ENCODE measurements at places on chromosomes 11 and 22.

- DNase-seq, result no peak
Observed at GRCh38 chr11:63713766-63714165, 32.5 kb downstream of the RTN3 start.

DNA sequence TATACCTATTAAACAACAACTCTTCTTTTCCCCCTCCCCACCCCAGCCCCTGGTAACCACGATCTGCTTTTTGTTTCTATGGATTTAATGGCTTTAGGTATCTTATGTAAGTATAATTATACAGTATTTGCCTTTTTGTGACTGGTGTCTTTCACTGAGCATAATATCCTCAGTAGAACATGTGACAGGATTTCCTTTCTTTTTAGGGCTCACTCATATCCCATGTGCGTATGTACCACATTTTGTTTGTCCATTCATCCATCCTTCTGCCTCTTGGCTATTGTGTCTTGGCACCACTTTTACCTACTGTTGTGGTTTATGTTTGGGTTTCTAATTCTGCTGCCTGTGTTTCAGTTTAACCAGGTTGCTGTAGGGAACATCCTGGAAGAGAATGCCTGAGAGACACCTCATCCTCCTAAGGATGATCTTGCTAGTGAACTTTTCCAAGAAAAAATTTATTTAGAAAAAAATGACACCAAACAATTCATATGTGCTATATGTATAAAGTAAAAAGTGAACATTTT, 77.6 kb upstream of the SESN3 start:
- DNase-seq, result no peak

DNA sequence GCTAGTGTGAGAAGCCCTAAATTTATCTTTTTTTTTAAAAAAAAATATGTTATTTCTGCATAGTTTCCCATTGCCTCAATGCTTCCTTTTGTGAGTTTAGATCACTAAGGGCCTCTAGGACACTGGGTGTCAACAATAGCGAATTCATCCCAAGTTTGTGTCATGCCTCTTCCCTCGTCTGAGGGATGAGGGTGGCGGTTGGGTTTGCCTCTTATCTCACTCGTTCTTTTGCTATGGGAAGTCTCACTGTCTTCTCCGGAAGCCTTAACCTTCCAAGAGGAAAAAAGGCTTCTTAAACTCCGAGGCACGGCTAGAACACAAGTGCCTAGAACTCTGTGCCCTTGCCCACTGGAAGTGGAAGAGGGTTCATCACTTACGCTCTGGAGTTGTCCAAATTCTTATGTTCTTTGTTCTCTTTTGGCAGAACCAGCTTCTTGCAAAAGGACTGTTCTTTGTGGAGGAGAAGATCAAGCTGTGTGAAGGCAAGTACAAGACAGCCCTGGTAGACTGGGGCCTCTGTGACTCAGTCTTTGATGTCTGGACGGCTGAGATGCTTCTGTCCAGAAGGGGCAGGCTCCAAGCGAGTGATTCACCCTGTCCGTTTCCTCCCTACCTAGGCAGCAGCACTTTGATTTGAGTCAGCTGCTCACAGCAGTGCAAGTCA, 78.5 kb downstream of the TRAF6 start:
- DNase-seq, result no peak

DNA sequence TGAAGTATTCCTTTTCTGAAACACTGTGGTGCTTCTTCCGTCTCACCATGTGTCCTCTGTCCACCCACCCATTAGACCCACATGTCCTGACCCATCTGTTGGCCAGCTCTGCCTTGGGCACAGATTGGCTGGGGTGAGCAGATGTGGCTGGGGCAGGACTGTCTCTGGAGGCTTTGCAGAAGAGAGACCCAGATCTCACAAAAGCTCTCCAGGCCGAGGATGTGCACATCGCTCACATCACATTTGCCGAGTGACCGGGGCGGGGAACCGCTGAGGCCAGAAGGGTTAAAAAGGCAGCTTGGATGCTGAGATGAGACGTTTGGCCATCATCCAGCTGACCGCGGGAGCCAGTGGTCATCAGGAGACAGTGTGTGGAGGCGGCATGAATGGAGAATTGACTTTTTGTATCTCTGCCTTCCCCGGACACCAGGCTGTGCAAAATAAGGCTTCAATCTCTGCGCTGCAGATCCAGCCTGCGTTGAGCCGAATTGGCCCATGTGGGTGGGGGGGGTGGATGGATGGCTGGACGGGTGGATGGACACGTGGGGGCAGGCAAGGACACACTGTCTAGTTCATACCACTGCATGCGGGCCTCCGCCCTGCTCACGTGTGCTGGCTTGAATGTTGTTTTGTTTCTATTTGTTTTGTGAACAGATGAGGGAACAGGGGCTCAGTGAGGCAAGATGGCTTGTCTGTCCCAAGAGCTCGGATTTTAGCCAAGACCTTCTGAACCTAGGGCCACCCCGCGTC, 6.1 kb downstream of the IFITM10 start:
- DNase-seq, result peak; percentile 45

GRCh38 chr11:35583843-35584242, 34.4 kb upstream of the FJX1 start:
- no peak for DNase-seq

DNA sequence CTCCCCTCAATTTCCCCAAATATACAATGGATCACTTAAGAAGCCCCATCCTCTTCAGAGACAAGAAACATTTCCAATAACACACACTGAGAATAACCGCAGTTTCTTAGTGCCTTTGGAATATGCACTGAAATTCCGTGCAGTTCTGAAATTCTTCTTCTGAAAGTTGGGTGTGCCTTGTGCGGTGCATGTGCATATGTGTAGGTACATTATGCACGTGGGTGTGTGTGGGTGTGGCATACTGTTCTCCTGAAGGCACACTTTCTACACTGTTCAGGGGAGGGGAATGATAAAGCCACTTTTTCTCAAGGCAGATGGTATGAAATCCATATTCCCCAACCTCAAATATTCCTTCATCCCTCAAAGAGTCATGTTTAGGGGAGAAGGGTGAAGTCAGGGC, 1.7 kb downstream of the EXPH5 start:
- no peak for DNase-seq

DNA sequence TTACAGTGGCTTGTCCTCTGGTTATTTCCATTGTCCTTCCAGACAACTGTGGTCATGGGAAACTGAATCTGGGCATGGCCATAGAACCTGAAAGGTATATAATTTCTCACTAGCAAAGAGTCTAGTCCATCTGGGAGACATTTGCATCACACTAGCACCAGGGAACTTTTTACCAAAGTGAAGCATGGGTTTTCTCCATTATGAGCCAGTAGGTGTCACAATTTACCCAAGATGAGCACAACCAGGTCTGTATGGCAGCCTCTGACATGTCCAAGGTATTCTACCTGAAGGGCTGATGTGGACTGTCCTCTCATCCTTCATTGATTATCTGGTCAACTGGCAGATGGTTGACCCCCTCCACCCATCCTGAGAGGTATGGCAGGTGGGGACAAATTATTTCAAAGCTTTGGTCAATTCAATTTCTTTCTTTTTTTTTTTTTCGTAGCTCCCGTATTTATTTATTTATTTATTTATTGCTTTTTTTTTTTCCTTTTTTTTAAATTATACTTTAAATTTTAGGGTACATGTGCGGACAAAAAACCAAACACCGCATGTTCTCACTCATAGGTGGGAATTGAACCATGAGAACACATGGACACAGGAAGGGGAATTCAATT, 425.9 kb downstream of the TMEM135 start:
- DNase-seq, result no peak

DNA sequence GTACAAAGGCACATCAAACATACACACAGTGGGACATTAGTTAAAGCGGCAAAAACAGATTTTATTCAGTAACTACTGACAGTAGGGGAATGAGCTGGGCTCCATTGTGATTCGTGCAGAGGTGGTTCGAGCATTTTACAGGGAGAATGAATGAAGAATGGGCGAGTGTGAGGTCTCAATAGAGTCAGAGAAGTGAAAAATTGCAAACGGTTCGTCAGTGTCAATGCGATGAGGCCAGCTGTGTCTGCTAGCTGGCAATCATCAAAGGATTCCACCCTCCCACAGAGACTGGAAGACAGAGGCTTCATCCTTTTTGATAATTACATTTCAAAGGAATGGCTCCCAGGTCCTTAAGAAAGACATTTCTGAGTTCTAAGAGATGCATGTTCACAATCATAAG, 17.4 kb downstream of the OR4D9 start:
- DNase-seq, result no peak

DNA sequence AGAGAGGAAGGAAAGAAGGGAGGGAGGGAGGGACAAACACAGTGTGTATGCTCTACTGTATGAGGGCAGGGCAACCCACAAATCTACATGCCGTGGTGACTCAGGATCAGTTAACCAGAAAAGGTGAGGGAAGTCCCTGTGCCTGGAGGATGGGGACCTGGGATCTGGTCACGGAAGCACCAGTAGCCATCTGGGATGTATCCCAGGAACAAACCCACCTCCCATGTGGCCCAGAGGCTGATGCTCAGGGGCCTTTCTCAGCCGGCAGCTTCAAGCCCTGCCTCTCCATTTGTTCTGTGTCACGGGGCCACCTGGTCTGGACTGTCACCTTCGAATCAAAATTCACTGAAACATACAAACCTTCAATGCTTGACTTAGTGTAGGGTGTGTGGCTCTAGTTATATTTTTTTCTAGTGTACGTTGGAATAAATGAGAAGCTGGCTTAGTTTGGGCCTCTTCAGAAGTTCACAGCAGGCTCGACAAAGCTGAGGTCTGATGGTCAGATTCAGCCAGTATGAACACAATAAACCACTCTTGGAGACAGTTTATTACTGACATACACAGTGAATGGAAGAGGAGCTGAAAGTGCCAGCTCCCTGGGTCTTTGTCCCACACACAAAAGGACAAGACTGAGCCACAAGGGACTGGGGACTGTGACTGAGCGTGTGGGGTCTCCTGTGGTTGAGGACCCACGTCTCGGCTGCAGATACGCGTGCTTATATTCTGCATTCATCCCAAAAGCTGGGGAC, 23.5 kb upstream of the RTL6 start:
- peak; percentile 30 for DNase-seq

DNA sequence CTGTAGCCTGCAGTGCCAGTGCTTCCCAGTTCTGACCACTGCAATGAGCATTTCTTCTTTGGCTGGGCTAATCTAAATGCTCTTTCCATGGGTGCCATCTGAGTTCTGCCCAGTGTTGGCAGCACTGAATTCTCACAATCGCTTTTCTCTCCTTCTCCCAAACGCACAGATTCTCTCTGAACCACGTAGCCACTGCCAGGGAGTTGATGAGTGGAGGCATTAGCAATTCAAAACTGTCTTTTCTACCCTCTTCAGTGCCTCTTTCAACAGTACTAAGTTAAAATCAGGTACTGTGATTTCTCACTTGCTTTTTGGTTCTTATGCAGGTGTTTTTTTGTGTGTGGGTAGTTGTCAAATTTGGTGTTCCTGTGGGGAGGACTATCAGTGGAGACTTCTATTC, 745.0 kb upstream of the ANO5 start:
- DNase-seq, result no peak

DNA sequence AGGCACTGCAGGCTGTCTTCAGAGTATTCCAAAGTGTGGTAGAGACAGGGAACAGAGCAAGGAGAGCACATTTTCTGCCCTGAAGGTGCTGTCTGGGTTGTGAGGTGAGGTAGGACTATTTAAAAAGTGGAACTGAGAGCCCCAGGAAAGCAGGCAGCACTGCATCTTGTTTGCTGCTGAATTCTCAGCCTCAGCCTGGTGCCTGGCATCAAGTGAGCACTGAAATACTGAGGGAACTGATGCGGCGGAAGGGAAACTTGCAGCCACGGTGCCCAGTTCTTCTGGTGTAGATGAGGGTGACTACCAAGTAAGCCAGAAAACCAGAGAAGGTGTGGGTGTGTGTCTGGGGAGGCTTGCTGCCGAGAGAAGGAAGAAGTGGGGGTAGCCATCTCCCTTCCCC, 59.5 kb downstream of the TNRC6B start:
- peak; percentile 62 for DNase-seq

DNA sequence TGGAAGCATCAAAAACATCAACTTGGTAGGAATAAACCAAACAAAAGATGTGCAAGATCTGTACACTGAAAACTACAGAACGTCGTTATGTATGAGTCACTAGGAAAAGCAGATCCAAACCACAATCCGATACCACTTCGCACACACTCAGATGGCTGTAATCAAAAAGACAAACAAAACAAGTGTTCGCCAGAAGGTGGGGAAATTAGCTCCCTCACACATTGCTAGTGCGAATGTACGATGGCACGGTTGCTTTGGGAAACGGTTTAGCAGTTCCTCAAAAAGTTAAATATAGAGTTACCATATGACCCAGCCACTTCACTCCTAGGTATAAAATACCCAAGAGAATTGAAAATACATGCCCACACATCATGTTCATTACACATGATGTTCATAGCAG, 14.8 kb upstream of the CARD10 start:
- DNase-seq, result no peak

- DNase-seq, result no peak
Observed at GRCh38 chr11:1083621-1084551, 9.2 kb downstream of the MUC2 start.

- no peak for DNase-seq
Observed at GRCh38 chr11:17238377-17238776, 30.6 kb upstream of the PIK3C2A start.

- no peak for DNase-seq
Observed at GRCh38 chr22:24519496-24519895, 24.4 kb downstream of the UPB1 start.

GRCh38 chr22:22180738-22181285, 63.8 kb upstream of the VPREB1 start:
- no peak for DNase-seq

- no peak for DNase-seq
Observed at GRCh38 chr22:37454857-37455686, 27.8 kb upstream of the ELFN2 start.

DNA sequence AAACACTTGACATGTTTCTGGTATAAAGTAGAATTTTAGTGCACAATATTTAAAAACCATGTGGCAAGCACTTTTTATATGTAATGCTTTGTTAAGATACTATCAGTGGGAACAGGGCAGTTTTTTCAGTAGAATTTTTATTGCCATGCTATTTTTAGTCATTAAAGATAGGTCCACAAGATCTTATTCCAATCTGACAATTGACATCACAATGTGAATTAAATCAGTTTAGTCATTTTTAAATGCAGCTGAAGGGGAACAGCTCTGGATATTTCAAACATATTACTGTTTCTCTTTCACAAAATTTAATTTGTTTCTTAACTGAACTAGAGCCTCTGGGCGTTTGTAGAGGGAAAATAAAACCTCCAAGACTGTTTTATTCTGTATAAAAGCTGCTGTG, 194.1 kb downstream of the MSANTD4 start:
- DNase-seq, result no peak

Measured in activated CD8-positive, alpha-beta memory T cell treated with anti-CD3 and anti-CD28 coated beads for 24 hours (primary cell).